Astrocyte of the cerebellum (primary cell): ENCODE measurements at places on chromosomes 5 and 9.
A peak's percentile ranks its signal among the peaks of the same experiment; 100 is the strongest.

- no peak for DNase-seq
Measured at GRCh38 chr9:131303381-131304321, 14.1 kb downstream of the PLPP7 start.

- no peak for DNase-seq
Measured at GRCh38 chr9:96408409-96409280, 9.5 kb downstream of the ZNF367 start.

DNA sequence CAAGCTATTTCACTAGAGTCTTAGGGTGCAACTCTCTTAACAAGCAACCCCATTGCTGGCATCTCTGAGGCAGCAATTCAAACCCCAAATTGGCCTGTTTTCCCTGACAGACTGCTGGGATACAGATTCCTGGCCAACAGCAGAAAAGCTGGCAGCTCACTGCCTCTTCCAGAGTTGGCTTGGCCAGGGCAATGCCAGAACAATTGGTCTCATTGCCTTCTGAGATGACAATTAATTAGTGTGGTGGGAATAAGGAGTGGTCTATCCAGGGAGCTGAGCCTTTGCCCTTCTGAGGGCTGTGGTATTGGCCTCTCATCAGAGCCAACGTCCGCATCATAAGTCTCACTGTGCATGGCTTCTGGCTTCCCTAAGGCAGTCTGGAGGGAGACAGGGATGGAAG is 183.2 kb downstream of the GNAQ start:
- peak; percentile 47 for DNase-seq

- no peak for DNase-seq
Measured at GRCh38 chr5:113295111-113295539, 139.7 kb downstream of the TSSK1B start.

DNA sequence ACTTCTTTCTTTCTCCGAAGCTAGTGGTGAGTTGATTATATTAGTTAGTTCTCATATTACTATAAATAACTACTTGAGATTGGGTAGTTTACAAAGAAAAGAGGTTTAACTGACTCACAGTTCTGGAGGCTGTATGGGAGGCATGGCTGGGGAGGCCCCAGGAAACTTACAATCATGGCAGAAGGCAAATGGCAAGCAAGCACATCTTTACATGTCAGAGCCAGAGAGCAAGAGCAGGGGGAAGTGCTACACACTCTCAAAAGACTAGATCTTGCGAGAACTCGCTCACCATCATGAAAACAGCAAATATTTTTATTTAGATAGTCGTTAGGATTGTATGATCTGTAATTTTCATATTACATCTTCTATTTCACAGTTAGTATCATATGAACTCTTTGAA is 711.2 kb downstream of the PTPRD start:
- no peak for DNase-seq

- no peak for DNase-seq
Measured at GRCh38 chr5:36875051-36875789, 1.3 kb upstream of the NIPBL start.

DNA sequence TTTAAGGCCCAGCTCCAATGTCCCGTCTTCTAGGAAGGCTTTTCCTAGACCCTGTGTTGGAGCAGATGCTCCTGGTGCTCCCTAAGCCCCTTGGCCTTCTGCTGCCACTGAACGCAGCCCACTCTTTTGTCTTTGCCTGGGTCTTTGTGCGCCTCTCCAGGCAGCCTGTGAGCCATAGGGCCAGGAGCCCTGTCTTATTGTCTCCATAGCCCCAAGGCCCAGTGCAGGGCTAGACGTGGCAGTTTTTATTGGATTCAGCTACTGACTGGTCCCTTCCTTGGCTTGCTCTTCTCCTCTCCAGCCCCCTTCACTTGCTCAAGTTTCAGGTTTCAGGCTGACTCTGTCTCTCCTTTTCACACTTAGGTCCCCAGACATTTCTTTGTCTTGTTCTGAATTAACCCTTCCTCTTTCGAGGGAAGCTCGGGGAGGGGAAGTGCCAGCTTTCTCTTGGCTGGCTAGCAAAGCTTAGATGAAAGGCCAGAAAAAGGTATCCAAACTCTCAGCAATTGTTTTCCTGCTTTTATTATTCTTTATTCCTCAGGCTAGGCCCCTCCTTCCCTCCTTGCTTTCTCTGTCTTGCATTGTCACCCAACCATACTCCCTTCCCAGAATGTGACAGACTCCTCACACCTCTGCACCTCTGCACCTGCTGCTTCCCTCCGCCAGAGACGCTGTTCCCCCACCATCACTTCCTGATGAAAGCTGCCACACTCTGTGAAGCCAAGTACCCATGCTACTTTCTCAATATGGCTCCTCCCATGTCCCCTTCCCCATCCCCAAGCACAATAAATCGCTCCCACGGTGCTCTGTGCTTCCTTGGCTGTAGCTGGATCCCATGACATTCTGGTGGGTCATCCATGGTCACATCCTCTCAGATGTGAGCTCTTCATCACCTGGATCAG is 101.6 kb upstream of the CPEB4 start:
- no peak for DNase-seq

DNA sequence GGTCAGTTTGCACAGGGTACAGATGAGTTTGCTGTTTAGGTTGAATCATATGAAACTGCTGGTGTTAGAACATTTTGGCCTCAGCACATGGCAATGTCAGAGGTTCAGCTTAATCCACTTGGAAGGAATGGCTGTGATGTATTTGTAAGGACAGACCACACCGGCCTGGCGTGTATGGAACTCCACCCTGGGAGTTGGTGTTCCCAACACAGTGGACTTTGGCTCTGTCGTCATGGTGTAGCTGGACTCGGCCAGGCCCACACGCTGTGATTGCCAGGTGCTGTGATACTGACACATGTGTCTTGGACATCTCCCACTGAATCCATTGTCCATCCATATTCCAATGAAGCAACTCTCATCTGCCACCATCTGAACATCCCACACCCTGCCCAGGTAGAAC is 90.3 kb downstream of the ZNF618 start:
- no peak for DNase-seq

DNA sequence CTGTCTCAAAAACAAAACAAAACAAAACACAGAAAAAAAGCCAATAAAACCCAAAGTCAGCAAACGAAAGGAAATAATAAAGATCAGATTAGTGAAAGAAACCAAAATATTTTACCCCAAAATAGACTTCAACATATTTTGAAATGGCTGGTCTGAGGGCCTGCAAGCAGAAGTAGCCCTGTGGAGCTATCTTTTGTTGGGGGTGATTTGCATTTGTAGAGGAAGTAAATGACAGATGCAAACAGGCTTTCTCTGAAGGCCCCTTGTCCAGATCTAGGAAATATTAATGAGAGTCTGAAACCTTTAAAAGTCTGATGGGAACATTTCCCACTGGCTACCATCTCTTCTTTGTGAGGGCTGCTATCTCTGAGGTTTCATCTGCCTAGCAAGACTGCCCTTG is 74.0 kb downstream of the GCNT4 start:
- DNase-seq: no peak

GRCh38 chr5:41416336-41416735 is 94.1 kb downstream of the PLCXD3 start:
- no peak for DNase-seq

DNA sequence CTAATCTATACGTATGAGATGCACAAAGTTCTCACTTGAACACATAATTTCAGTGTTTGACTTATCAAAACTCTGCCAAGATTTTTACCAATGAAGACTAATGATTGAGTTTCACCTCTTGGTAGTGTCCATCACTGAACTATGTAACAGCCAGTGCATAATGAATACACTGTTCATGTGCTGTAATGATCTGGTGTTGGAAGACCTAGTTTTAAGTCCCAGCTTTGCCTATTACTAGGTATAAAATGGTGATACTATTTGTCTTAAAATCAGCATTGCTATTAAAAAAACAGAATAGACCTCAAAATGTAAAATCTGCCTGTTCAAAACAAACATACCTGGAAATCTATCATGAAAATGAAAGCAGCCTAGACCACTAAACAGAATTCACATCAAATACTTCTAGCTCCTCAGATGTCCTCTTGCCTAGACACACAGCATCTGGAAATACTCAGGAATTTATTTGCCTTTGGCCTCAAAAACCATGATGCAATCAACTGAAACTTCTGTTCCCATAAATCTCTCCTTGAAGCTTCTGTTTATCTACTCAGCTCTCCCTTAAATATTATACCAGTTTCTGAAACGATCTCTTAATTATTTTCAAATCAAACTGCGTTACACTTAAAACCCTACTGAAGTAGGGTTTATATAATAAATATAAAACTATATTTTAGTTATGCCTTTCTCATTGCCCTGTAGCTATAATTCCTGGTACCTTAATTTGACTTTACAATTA is 38.1 kb downstream of the MRPS27 start:
- peak; percentile 46 for DNase-seq

DNA sequence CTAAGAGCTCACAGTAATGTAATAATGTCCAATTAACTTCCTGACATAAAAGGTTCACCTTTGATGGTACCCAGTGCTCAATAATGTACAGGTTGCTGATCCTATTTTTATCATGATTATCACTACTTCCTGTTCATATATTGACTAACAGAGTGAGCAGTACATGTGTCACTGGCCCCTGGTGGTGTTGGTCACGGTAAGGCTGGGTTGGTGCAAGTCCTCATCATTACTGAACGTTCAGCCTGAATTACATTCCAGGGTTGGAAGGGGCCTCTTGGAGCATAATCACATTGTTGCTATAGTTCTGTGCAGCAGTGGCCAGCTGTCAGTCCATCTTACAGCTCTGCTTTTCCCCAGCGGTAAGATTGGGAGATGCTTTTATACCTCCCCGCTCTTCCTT is 24.2 kb upstream of the CKMT2 start:
- DNase-seq: no peak

DNA sequence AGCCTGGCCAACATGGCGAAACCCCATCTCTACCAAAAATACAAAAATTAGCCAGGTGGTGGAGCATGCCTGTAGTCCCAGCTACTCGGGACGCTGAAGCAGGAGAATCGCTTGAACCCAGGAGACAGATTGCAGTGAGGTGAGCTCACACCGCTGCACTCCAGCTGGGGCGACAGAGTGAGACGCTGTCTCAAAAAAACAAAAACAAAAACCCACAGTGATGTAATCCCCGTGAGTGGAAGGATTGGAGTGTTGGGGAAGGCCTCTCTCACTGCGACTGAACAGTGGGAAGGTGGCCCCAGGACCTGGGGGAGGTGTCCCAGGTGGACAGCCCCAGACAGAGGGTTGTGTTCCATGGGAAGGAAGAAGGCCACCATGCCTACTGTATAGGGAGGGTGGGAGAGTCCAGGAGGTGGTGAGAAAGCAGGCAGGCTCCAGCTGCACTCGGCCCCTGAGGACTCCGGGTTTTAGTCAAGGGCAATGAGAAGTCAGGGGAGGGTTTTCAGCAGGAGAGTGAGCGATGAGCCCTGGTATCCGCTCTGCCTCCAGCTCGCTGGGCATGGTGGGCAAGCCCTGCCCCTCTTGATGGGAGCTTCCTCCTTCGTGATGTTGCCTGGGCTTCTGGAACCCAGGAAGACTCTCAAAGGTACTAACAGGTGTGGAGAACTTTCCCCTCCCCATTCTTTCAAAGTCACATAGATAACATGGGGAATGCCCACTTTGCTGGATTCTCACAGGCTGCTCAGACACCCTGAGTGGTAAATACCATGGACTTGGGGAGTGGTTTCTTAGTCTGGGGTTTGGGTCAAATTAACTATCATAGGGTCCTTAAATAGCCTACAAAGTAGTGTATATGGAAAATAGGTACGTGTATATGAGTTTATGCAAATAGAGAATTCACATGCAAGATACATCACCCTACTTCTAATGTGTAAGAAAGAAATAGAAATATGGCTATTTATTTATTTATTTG is 74.7 kb downstream of the PPARGC1B start:
- DNase-seq: no peak

- DNase-seq: no peak
Measured at GRCh38 chr5:67425514-67425913, 228.9 kb upstream of the CD180 start.

GRCh38 chr5:109125755-109126429 is 283.9 kb downstream of the PJA2 start:
- DNase-seq: no peak

DNA sequence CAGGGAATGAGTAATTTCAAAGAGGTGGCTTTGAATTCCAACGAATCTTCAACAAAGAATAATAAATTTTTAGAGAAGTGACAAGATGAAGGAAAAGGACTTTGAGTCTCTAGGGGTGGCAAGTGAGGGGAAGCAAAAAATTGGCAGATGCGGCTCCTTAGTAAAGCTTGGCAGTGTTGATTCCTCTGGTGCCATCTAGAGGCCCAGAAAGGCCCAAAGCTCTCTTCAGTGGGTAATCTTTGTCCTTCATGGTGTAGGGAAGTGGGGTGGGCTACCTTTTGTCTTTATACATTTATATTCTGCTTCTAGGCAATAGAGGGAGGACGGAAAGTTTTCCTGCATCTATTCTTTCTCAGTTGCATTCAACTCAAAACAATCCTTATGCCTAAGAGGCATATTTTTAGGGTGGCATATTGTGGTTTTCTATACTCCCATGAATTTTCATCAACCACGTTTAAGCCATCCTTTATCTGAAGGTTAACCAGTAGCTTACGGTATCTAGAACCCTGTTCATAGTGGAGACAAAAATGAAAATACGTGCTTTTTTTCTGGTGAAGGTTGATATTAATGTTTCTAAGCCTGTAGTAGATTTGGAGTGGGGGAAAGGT is 17.5 kb upstream of the ROPN1L start:
- DNase-seq: peak; percentile 44

GRCh38 chr5:10460252-10460906 is 18.7 kb downstream of the ROPN1L start:
- DNase-seq: no peak

DNA sequence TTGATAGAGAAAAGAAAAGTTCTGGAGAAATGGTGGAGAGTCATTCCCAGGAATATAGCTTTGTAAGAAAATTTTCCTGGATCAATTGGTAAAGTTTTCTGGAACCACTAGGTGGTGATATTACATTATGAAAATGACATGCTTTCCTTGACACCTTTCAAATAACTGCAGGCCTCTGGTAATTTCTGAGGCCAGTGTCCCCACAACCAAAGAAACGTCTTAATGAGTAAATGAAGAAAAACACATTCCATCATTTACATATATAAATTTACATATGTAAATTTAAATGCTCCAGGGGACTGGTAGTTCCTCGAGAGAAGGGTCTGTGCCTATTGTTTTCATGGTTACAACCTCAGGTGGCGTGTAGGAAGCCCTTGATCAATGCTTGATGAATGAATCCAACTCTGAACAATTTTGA is 17.2 kb upstream of the RGS3 start:
- DNase-seq: peak; percentile 33

GRCh38 chr9:86287013-86287412 is 4.7 kb upstream of the ISCA1 start:
- DNase-seq: peak; percentile 43

DNA sequence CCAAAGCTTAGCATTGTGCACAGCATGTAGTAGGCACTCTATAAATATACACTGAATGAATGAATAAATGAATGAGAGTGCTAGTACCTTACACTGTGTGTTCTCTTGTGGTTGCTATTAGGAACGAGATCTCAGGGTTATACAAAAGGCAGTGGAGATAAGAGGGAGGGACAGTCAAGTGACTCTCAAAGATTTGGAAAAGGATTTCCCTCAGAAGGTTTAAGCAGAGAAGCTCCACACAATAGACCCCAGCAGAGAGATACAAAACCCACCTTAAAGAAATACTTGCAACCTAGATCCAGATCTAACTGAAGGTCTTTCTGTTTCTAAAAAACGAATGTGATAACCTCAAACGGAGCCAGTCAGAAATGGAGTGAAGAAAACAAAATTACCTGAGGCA is 11.8 kb upstream of the EFNA5 start:
- DNase-seq: no peak
